Renal cortical epithelial cell (primary cell): ENCODE measurements at places on chromosomes 6 and 20.

DNA sequence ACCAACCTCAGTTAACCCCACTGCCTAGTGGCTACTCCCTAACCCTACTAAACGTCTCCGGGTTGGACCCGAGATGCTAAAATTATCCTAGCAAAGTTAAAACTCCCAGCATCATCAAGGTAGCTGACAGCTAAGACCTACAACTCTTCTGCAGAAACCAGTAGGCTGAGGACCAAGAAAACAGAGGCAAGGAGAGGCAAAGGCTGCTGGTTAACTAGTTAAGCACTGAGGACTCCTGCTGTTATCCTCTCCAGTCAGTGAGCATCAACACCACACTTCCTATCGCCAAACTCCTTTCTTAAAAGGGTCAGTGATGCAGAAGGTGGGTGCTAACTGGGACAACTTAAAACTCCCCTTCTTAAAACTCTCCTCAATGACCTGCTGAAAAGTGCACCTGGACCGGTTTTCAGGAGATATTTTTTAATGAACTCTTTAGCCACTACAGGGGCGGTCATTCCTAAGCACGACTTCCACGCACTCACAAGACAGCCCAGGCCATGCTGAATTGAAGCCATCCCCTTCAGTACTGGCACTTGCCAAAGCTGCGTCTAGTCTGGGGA lies 1.7 kb downstream of the TRERF1 start:
- no peak for DNase-seq

- DNase-seq: no peak
Measured at GRCh38 chr20:63130658-63131577, 85.0 kb downstream of the YTHDF1 start.

- peak; percentile 70 for DNase-seq
Measured at GRCh38 chr6:16761471-16762267, 409 bp upstream of the ATXN1 start.

DNA sequence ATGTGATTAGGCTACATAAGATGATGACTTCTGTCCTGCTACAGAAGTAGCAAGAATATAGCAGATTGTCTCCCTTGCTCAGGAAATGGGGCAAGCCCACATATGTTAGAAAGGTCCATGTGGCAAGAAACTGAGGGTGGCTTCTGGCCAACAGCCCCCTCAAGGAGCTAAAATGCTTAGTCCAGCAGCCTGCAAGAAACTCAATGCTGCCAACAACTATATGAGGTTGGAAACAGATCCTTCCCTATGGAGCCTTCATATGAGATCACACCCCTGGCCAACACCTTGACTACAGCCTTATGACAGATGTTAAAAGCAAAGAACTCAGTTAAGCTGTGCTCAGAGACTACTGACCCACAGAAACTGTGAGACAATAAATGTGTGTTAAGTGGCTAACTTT lies 22.1 kb downstream of the PTPRT start:
- DNase-seq: no peak

DNA sequence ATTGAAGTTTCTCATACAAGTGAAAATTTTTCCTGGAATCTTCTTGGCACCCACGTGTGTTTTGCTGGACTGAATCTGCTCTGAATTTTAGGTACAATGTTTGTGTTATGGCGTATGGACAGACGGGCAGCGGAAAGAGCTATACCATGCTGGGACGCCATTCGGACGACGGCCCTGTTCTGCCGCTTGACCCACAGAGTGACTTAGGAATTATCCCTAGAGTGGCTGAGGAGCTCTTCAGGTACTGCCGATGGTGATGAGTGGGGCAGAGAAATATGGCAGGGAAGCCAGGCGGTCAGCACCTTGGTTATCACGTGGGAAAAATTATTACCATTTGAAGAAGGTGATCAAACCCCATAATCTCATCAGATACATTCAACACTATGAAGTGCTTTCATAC lies 36.3 kb downstream of the KIF25 start:
- no peak for DNase-seq
